A172 (cell line): ENCODE measurements at places on chromosomes 1 and 21. TPM values are rescaled to one million over a fixed set of nuclear protein-coding genes. Genes with fewer than 3 reads are reported as not detected.

GRCh38 chr1:7279769-7280168 lies 491.3 kb upstream of the VAMP3 start:
- DNase-seq: no peak

DNA sequence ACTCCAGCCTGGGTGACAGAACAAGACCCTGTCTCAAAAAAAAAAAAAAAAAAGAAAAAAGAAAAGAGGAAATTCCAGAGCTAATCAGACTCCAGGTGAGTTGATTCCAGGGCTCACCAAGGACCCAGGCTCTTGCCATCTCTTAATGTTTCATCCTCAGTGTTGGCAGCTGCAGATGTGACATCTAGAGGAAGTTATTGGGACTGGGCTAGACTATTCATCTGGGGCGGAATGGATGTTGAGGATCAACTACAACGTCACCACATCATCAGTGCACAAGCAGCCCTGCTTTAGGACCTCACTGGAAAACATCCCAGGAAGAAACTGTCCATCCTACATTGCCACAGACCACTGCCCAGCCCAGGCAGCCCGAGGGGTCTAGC lies 28.6 kb upstream of the PARP1 start:
- no peak for DNase-seq

DNA sequence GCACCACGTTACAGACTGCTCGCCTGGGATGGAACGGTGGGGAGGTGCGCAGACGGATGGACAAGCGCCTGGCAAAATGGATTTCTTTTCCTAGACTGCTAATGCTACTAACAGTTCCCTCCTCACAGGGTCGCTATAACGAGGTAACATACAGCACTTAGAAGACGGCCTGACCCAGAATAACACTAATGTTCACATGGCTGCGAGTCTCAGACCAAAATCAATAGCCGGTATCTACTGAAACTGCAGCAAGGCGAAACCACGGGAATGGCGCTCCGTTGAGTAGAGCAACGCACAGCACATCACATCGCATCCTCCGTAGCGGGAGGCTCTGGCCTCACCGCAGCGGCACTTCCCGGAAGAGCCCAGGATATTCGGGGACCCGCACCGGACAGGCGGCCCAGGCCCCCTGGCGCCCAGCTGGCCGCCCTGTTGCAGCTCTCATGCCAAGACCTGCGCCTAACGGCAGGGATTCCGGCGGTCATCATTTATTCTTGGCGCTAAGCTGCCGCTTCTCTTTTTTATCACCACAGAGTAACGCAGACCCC lies 46.6 kb downstream of the VPS26C start:
- DNase-seq: no peak

DNA sequence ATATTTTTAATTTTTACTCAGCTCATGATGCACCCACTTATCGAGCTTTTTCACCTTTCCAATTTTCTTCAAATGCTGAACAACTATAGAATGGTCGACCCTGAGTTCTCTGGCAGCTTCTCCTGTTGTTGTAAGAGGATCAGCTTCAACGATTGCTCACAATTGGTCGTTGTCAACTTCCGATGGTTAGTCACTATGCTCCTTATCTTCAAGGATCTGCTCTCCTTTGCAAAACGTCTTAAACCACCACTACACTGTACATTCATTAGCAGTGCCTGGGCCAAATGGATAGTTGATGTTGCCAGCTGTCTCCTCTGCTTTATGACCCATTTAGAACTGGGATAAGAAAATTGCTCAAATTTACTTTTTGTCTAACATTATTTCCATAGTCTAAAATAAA lies 385.9 kb upstream of the LYPLAL1 start:
- no peak for DNase-seq

- DNase-seq: no peak
Observed at GRCh38 chr1:11652203-11652780, 1.9 kb downstream of the FBXO2 start.

- no peak for DNase-seq
Observed at GRCh38 chr1:84143796-84144565, at the start of gene PRKACB. Gene PRKACB, plus strand, starts transcription at chr1:84144271. Its CDS starts 91 bp downstream, at chr1:84144362.

DNA sequence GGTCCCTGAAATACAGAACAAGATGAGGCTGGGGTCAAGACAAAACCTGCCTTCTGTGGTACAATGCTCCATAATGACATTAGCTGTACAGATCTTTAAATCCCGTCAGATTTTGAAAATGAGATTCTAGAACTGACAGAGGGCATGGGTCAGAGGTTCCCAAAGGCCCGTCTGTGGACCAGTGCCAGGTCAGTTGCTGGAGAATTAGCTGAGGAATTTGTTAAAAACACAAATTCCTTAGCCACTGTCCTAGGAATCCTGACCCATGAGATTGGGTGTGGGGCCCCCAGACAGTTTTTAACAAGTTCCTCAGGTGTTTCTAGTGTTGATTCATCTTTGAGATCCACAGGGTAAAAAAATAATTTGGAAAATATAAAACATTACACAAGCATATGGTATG lies 97.0 kb downstream of the SIPA1L2 start:
- no peak for DNase-seq

GRCh38 chr1:226425004-226425378 lies 17.1 kb upstream of the PARP1 start:
- no peak for DNase-seq

DNA sequence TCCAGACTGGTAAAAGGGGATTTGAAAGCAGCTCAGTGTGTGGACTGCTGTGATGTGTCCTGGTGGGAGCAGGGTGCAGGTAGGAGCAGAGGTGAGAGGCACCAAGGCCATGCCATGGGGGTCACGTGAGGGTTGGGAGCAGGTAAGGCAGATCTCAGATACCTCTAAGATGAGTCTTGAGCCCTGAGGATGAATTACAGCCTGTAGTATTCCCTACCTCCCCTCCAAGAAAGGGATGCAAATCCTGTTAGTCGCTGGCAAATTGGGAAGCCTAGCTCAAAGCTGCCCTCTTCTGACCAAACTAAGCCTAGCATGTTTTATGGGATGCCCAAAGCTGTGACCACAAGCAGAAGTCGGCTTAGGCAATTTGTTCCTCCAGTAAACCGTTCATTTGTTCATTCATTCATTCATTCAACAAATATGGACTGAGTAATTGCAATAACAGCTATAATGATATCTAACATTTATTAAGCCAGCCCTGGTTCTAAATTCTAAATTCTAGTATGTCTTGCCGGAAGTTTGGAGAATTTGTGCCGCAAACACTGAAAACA lies 3.9 kb upstream of the NUAK2 start:
- peak; percentile 96 for DNase-seq

DNA sequence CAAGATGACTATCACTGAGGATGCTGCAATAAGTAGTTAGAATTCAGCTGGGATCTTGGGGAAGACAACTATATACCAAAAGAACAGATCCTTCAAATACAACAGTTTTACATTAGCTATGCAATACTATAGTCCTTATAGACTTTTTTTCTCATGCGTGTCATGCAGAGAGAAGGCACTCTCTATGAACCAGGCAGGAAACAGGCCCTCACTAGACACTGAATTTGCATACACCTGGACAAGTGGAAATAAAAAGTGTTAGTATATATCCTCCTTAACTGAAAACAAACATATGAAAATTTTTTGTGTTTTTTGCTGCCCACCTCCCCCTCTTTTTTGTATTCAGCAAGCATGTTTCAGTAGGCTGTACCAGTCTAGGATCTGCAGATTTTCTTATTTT lies 29.9 kb downstream of the TMCO1 start:
- no peak for DNase-seq

DNA sequence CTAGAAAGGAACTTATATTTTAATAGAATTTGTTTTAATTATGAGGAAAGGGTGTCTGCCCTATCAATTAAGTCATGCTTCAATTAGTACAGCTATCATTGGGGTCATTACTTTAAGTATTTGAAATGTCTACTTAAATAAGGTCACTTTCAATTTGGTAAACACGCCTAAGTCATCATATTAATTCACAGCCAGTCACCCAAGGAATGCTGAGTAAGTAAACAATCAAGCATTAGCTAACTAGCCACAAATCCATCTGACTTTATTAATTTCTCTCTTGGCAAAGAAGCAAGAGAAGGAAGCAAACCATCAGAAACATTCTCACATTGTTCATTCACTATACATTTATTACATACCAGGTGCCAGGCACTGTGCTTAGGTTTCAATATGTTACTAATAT lies 1.2 kb upstream of the LRRC52 start:
- DNase-seq: no peak

- DNase-seq: no peak
Observed at GRCh38 chr1:61121631-61122030, 39.3 kb downstream of the NFIA start.

DNA sequence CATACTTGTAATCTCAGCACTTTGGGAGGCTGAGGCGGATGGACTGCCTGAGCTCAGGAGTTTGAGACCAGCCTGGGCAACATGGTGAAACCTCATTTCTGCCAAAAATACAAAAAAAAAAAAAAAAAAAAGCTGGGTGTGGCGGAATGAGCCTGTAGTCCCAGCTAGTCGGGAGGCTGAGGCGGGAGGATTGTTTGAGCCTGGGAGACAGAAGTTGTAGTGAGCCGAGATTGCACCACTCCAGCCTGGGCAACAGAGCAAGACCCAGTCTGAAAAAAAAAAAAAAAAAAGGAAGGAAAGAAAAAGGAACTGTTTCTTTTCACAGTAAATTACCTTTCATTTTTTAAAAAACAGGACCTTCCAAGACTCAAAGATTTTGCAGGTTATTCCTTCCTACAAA lies 29.5 kb downstream of the LIN9 start:
- no peak for DNase-seq

DNA sequence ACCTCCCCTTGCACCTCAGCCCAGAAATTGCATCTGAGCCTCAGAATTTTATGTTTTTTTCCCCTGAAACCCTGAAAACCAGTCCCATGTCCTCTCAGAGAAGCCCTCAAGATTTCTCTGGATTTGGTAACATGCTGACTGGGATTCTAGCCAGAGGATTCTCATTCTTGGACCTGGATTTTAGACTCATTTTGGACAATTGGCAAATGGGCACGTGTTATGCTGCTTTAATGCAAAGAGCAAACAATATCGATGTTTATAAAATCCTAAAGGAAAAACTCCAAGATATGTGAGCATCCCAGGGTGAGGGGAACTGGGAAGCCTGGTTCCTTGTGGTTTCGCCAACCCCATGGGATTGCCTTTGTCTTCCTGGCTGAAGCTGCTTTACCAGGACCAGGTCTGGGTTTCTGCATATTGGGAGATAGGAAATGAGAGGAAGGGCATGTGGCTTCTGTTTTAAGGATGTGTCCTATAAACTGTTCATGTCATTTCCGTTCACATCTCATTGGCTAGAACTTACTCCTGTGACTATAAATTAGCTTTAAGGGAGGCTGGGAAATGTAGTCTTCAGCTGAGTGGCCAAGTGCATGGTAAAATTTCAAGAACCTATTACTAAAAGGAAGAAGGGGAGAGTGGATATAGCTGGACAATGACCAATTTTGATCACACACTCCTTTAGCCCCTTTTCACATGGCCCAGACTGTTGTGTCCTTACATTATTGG lies 27.2 kb upstream of the BCL10 start:
- DNase-seq: no peak

DNA sequence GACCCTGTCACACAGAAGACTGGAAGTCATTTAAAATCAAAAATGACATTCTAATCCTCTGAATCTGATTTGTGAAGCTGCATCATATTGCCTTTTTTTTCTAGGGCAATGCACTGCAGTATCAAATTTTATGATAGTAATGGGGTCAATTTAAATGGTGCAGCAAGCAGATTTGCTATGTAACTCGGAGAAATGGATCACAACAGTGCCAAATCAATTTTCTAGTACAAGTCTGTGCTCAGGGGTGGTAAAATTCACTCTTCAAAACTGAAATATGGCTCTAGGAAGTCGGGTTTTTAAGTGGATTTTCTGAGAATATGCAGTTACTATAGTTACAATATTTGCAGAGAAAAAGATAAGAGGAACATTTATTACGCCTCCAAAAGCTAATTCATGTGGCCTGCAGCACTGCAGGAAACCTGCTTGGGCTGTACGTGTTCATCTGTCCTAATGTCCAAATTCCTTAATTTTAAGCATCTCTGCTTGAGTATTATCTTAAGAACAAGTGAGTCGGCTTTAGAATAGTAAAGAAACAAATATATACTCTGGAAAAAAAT lies 31.5 kb downstream of the HLCS start:
- no peak for DNase-seq

- no peak for DNase-seq
Observed at GRCh38 chr1:62237361-62237760, 42.7 kb downstream of the L1TD1 start.

DNA sequence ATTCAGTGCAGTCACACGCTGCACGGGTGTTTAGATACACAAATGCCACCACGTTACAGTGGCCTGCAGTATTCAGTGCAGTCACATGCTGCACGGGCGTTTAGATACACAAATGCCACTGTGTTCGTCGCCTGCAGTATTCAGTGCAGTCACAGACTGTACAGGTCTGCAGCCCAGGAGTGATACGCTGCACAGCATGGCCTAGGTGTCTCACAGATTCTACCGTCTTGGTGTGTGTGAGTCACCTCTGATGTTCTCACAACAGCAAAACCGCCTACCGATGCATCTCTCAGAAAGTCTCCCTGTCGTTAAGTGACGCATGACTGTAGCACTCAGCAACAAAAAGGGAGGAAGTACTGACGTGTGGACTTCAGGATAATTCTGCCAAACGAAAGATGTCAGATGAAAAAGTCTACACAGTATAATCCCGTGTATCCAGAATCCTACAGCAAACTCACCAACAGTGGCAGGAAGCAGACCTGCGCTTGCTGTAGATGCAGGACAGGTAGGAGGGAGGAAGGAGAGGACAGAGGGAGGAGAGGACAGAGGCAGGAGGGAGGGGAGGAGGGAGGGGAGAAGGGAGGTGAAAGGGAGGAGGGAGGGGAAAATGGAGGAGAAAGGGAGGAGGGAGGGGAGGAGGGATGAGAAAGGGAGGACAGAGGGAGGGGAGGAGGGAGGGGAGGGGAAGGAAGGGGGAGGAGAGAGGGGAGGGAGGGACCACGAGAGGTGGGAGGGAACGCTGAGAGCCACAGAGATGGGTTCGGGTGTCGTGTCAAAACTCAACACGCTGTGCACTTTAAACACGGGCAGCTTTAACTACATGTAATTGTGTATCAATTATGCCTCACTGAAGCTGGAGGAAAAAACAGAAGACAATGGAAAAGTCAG lies 36.3 kb upstream of the PCBP3 start:
- peak; percentile 94 for DNase-seq

- no peak for DNase-seq
Observed at GRCh38 chr21:45282283-45283034, 5.2 kb downstream of the POFUT2 start.

DNA sequence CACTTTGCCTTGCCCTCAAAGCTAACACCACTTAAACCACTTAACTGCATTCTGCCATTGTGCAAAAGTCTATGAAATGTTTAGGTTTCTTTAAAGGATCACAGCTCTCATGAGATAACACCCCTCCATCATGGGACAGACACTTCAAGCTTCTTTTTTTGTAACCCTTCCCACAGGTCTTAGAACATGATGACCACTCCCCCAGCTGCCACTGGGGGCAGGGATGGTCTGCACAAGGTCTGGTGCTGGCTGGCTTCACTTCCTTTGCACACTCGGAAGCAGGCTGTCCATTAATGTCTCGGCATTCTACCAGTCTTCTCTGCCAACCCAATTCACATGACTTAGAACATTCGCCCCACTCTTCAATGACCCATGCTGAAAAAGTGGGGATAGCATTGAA lies 7.7 kb downstream of the ADAMTS1 start:
- no peak for DNase-seq

GRCh38 chr1:243973169-243973568 lies 77.9 kb upstream of the ZBTB18 start:
- no peak for DNase-seq

C1orf116 gene
- total RNA-seq: 0.31 and 1.4 TPM in 2 replicates

MCOLN3 gene
- 19.3 and 22.4 TPM in 2 replicates for total RNA-seq

RUSC1 gene
- 47.0 and 48.2 TPM in 2 replicates for total RNA-seq

GJA9 gene
- total RNA-seq: not detected in 2 replicates

RGS8 gene
- 0.29 TPM in 1 of 2 replicates, not detected in the other for total RNA-seq

FAM177B gene
- not detected in 2 replicates for total RNA-seq

SLC22A15 gene
- total RNA-seq: 1.3 and 4.3 TPM in 2 replicates

CADM3 gene
- total RNA-seq: 0.26 and 0.91 TPM in 2 replicates

CYYR1 gene
- not detected in 2 replicates for total RNA-seq

FAM78B gene
- 0.77 and 1.6 TPM in 2 replicates for total RNA-seq
